ENCODE measurements at places on chromosomes 7 and 10. TPM values are rescaled to one million over a fixed set of nuclear protein-coding genes. Genes with fewer than 3 reads are reported as not detected.

TWIST1 gene
- total RNA-seq: 0.74 TPM

EPHB6 gene
- total RNA-seq: 48.7 TPM

ADRB1 gene
- 2.0 TPM for total RNA-seq

SAP25 gene
- 0.25 TPM for total RNA-seq

ASAH2 gene
- total RNA-seq: 2.2 TPM

CAMK1D gene
- total RNA-seq: 29.7 TPM

TMEM236 gene
- under 0.01 TPM for total RNA-seq

OPN1SW gene
- not detected for total RNA-seq

CFAP69 gene
- total RNA-seq: 6.9 TPM

CFAP46 gene
- total RNA-seq: 2.0 TPM

IMMP2L gene
- 6.1 TPM for total RNA-seq

RBM20 gene
- total RNA-seq: 0.74 TPM

ADAM12 gene
- 6.1 TPM for total RNA-seq

PRF1 gene
- total RNA-seq: 0.25 TPM

MOSPD3 gene
- total RNA-seq: 13.0 TPM

OR9A2 gene
- 0.49 TPM for total RNA-seq

NKX2-3 gene
- under 0.01 TPM for total RNA-seq
